NCI-H2227 treated with DMSO at 0.1 percent for 48 hours (cell line): ENCODE measurements at places on chromosomes 3 and 15.
A peak's percentile ranks its signal among the peaks of the same experiment; 100 is the strongest.

DNA sequence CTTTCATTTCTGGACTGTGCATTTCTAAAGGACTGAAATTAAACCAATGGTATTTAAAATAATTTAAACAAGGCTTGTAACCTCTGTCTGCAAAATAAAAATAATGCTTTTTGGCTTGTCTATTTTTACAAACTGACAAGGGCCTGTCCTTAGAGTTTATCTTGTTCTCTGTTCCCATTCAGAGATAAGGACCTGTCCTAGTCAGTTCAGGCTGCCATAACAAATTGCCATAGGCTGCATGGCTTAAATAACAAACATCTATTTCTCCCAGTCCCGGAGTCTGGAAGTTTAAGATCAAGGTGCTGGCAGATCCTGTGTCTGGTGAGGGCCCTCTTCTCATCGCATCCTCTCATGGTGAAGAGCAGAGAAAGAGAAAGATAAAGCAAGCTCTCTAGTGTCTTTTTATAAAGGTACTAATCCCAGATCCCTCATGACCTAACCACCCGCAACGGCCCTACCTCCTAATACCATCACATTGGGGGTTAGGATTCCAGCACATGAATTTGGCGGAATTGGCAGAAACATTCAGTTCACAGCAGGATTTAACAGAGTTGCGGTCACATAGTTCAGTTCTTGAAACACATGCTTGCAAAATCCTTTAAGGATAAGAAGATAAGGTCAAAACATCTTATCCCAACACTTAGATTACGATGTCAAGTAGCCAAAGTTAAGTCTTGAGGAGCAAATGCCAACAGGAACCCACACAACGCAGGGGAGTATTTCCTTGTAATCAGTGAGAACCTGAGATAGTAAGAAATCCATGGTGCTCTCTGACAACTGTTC is 17.8 kb downstream of the KBTBD8 start:
- DNase-seq = no peak

GRCh38 chr3:96449803-96450202 is 364.6 kb upstream of the EPHA6 start:
- DNase-seq = peak; percentile 38

DNA sequence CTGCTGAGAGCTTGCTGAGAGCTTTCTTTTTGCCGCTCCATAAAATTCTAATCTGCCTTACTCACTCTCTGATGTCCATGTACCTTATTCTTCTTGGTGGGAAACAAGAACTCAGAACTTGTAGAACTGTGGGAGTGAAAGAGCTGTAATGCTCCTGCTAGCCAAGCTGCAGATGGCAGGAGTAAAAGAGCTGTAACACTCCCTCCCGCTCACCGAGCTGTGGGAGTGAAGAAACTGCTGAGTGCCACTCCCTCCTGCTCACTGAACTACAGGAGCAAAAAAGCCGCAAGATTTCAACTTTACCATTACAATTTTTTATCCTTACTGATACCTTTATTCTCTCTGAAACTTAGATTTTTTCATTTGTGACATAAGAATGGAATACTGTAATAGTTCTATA is 199.1 kb downstream of the SI start:
- DNase-seq = no peak

DNA sequence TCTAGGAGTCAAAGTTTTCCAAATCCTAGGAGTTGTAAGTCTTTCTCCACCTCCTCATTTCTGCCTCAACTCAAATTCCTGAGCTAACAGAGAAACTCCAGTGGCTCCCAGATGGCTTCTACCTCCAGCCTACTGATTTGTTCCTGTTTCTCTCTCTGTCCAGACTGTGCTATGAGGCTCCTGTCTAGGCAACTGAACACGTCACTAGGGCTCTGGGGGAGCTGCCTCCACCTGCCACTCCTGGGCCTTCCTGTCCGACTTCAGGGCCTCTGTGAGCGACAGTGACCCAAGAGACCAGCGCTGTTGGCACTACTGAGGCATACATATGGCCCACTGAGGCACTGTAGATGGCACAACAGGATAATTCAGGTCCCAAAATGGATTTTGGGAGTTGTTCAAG is 71.4 kb downstream of the EXOG start:
- DNase-seq = no peak

DNA sequence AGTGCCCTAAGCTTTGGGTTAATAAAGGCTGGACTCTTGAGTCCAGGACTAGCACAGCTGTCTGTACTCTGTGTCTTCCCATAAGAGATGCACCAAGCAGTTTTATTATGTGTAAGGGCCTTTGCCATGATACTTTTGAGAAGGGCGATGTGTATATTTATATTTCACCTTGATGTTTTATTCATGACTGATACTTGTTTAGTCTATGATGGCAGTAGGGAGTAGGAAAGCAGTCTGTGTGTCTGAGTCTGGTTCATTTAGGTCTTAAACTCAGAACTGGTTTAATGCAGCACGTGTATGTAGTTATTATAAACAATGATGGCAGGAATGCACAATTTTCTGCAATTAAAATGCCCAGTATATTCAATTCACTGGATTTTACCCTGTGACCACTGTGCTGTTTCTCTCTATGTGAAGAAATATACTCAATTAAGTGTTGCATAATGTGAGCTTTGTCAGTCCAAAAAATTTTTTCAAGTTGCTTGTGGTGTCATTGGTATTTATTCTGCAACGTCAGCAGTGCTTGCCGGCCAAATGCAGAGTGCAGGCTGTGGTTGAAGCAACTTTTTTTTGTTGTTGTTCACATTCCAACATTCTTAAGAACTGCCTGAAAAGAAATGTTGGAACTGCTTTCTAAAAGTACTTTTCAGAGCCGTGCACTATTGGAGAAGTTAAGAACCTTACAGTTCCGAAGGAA is 423.7 kb upstream of the SEMA6D start:
- DNase-seq = no peak

- no peak for DNase-seq
Measured at GRCh38 chr3:159418571-159419526, 569.8 kb upstream of the IL12A start.

DNA sequence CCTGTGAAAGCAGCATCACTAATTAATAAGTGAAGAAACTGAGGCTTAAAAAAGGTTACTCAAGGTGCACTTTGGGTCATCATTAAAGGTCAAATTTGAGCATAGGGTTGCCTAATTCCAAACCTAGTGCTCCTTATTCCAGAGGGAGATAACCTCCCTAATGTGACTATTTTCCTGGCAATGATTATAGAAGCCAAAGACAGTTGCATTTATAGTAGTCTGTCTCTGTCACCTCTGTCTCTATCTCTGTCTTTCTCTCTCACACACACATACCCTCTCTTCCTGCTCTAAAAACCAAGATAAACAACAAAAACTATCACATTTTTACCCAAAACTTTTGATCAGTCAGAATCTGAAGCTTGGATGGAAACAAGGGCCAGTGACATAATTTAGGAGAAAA is 172.0 kb upstream of the LMCD1 start:
- no peak for DNase-seq

DNA sequence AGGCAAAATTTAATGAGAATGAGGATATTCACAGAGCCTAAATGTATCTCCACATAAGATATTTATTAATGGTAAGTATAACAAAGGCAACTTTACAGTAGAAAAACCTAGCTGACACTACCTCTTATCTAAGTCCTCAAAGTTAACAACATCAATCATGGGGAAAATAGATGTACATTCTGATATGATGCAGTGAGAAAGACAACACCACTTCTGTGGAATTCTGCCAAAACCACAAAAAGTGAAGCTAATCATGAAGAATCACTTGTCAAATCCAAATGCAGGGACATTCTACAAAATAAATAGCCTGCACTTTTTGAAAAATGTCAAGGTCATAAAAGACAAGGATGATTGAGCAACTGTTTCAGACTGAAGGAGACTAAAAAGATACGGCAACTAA is 27.5 kb upstream of the EOMES start:
- DNase-seq = no peak

DNA sequence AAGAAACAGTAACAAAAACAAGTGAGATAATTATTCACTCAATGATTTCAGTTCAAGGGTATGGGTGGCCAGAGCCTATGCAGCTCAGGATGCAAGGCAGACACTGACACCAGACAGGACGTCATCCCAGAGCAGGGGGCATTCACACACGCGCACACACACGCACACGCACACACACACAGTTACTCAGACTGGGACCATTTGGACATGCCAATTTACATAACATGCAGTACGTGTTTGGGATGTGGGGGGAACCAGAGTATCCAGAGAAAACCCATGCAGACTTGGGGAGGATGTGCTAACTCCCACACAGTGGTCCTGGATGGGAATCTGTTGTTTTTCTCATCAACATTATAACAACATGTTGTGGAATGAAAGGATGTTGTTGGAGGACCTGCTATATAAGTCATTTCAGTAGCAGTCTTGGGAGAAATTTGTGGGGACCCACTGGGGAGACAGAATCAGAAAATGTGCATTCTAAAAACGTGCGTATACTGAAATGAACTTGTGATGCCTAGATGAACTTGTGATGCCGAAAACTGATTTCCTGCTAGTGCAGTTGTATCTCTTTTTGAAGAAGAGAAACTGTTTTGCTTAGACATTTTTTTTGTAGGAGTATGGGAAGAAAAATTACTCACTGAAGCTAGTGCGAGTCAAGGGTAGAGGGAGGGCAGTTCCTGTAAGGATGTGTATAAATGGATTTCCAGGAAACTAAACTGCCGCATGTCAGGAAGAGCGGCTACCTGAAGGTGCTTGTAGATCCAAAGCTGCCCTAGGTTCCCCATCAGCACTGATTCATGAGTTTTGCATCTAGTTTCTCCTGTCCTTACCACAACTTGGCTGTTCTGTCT is 25.2 kb downstream of the CD200 start:
- DNase-seq = no peak

DNA sequence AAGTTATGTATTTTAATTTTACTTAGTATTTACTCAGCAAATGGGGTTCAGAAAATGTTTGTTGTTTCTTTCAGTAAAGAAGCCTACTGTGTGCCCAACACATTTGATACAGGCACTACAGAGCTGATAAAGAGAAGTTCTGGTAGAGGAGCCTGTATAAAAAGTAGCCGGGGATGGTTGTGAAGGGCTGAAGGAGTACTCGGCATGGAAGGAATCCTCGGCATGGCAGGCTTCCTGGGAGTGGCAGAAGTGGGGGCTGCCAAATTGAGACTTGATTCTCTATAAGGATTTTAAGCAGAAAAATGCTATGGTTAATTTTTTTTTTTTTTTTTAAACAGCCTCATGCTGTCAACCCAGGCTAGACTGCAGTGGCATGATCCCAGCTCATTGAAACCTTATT is 9.3 kb downstream of the ARL13B start:
- no peak for DNase-seq

GRCh38 chr15:101583284-101583683 is 68.9 kb downstream of the TM2D3 start:
- no peak for DNase-seq

DNA sequence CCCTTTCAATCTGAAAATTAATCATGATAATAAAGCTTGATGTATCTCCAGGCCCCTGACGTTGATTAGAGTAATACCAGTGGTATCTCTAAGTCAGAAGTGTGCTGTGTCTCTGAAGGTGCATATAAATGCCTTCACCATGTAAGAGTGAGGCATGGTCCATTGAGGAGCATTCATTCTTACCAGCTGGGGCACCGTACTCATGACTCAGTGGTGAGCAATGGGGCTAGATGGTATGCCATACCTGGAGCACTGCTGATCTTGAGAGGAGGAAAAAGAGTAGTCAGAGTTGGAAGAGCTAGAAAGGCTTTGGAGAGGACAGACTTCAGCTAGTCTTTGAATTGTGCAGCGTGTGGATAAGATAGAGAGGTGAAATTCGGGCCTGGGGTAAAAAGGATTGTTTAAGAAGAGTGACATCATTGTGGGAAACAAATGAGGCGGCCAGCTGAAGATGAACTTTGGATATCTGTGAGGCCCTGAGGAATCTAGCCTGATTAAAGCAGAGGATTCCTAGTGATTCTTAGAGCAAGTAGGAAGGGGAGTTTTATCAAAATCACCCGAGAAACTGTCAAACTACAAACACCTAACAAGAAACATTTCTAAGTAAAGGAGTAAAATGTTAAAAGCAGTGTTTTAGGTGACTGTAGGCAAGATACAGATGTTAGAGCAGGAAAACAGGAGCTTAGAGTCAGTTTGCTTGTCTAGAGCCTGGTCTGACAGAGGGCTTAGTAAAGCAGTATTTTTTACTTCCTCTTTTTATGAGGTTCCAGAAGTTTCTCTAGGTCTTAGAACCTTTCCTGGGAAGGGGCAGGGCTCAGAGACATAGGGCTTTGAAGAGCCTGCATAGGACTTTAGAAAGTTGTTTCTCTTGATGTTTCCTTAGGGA is 13.6 kb downstream of the TMOD3 start:
- DNase-seq = no peak
